Kidney (tissue), 22 donors: ENCODE measurements at places on chromosomes 1 and 21. TPM values are rescaled to one million over a fixed set of nuclear protein-coding genes. Genes with fewer than 3 reads are reported as not detected.

Gene GJB3
- not detected for polyA plus RNA-seq

Gene RGS7
- 3.6 TPM for polyA plus RNA-seq

Gene AHCTF1
- 5.2 TPM for polyA plus RNA-seq

Gene CCDC30
- polyA plus RNA-seq, result 4.9 TPM

Gene EFNA1
- polyA plus RNA-seq, result 61.1 TPM
